Non-pigmented ciliary epithelial cell (primary cell): ENCODE measurements at places on chromosomes 2 and 18.
A peak's percentile ranks its signal among the peaks of the same experiment; 100 is the strongest.

DNA sequence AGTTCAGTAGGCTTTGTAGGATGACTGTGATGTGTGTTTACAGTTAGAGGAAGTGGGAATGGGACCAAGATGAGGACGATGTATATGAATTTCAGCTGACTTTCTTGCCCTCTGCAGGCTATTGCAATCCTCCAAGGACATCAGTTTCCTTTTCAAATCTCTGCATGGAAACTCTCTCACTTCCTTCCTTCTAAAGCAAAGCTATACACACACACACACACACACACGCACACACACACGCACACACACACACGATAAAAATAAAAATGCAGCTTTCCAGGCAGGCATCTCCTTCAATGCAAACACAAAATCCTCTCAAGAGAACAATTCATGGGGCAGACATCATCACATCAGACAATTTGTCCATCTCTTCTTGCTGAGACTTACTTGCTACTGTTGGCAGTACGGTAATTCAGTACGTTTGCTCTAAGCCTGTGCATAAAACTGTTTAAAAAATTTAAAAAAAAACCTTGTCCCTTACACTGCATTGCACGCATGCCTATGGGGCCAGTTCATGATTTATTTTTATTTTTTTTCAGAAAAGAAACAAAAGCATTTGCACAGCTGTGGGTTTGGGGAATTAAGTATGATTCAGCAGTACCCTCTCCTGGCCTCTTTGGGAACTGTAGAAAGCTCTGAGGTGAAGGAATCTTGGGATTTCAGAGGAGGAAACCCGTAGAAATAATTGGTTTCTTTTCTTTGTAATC is 27.1 kb upstream of the ICOS start:
- DNase-seq = peak; percentile 50

DNA sequence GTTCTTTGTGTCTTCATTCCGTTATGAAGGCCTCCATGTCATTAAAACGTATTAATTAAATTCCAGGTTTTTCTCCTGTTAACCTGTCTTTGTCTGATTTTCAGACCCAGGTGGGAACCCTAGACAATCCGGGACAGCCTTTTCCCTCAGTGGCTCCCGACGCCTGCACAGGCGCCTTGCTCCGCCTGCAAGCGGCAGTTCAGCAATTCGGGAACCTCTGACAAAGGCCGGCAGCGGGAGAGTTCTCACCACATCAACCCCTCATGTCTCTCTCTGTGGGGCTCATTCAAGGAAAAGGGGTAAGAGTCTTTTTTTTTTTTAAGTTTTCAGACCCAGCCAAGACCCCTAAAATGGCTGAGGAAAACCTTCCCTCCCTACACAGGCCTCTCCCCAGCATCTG is 259.8 kb upstream of the SALL3 start:
- no peak for DNase-seq

DNA sequence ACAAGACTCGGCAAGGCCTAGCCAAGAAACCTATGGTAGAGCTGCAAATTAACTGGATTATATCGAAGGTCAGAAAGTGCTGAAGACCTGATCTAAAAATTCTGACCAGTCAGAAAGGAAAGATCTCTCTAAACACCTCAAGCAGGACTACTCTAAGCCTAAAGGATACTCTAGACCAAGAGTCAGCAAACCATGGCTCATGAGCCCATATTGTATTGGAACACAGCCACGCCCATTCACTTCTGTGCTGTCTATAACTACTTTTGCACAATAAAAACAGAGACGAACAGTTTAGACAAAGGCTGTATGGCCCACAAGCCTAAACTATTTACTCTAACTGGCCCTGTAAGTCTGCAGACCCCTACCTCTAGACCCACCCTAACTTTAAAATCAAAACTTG is 18.7 kb downstream of the RTN4 start:
- no peak for DNase-seq

- DNase-seq = no peak
These were observed 230.9 kb downstream of the DLGAP1 start for GRCh38 chr18:4224031-4224704.

DNA sequence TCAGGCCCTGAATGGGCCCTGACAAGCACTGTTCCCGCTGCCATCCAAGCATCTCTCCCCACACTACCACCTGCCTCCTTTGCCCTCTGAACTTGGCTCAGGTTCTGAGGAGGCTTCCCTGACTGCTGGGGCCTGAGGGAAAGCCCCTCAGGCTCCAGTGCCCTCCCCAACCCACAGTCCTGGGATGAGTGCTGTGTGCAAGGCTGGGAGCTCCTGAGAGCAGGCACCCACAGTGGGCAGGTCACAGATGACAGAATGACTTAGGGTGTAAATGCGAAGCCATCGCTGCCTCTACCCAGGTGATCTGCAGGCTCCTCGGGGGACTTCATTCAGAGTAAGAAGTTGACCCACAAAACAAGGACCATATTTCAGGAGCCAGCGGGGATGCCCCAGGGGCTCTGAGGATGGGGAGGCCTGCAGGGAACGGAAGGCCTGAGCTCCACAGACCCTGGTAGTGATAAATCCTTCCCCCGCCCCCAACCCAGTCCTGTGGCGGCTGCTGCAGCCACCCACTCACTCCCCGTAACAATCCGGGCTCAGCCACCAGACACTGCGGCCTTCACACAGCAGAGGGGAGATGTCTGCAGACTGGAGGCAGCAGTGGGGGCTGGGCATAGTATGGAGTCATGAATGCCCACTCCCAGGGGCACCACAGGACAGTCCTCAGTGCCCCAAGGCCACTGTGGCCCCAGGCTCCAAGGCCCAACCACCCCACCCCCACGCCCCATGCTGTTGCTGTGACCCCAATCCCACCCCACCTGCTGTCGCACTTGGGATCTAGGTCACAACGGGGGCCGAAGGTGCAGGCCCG is 8.9 kb downstream of the BIN1 start:
- no peak for DNase-seq

GRCh38 chr2:7109533-7109885 is 192.3 kb downstream of the RNF144A start:
- DNase-seq = no peak

GRCh38 chr2:5379811-5380210 is 312.4 kb upstream of the SOX11 start:
- no peak for DNase-seq

DNA sequence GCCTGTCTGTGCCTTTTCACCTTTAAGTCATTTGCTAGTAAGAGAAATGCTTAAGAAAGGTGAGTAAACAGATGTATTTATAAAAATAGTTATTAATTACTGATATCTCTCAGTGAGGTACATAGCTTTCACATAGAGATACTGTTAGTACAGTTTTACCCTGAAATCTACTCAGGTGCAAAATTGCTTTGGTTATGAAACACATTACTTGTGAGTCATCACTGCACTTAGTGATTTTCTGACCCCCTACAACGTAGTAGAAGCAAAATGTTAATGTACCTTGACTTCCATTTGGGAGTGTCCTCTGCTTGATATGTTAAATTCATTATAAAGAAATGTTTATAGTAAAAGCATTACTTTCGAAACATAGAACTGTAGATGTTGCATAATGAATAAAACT is 6.5 kb downstream of the GLS start:
- DNase-seq = no peak

DNA sequence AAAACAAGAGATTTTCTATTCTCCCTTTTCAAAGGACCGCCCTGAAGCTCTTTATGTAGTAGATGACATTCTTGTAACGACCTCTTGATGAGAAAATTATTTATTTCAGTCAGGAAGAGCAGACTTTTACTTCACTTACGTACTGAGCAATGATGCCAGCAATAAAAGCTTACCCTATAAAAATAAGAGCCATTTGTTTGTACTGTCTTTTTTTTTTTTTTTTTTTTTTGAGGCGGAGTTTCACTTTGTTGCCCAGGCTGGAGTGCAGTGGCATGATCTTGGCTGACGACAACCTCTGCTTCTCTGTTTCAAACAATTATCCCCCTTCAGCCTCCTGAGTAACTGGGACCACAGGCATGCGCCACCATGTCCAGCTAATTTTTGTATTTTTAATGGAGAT is 39.2 kb downstream of the CRIM1 start:
- no peak for DNase-seq

GRCh38 chr2:31207790-31208189 is 9.5 kb downstream of the CAPN14 start:
- DNase-seq = no peak

- DNase-seq = no peak
These were observed 422.9 kb upstream of the TRIB2 start for GRCh38 chr2:12293874-12294273.

DNA sequence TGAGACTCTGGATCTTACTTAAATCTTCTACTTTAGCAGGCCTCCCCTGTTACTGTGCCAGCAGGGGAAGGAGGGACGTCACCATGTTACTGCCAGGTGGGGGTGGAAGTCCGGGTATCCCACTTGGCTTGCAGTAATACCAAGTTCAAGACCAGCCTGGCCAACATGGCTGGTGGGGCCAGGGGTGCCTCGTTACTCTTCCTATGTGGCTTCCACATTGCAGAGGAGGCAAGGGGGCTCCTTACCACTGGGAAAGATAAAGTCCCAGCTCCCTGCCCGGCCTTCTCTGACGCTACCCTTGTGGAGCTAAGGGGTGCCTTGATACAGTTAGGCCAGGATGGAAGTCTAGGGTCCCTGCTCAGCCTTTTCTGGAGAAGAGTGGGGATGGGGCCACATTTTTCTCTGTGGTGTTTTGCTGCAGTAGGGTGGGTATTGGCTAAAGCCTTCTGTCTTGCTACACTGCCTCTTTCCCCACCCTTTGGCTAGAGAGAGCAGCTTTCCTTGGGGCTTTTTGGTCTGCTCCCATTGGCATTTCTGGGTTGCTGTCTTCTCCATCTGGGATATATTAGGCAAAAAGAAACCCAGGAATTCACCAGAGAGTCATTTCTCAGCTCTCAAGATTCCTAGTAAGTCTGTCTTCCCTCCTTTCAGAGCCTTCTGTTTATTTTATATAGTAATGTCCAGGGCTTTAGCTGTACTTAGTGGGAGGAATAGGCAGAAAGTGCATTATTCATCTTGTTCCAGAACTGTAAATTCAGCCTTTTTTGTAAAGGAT is 21.9 kb downstream of the ELMOD3 start:
- no peak for DNase-seq
